ENCODE measurements at places on chromosomes 11 and 22.

DNA sequence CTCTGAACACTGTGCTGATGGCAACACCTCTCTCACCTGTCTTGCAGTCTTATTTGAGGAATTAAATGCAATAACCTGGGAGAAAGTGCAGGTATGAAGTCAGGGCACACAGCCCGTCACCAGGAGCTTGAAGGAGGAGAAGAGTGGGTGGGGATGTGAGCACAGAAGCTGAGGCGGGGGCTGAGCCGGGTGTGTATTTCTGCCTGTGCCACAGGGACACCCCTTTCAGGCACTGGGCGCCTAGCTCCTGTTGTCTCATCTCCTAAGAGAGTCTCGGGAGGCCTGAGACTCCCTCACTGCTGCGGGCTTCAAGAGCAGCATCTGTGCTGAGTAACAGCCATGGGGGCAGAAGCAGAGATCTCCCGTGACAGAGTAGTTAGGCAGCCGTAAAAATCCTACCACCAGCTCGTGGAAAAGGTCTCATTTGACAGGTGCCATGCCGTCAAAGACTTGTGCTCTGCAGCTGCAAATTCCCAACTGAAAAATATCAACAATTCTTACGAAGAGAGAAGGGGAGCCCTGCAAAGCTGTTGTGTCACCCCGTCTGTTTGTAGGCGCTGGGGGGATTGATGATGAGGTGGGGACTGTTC lies 26.8 kb downstream of the PARVB start:
- H3K36me3 ChIP-seq, result no peaks in the 10 kb centered on the region
- H3K4me3 ChIP-seq, result no peak overlapping the region
- no peak for DNase-seq
- H3K27ac ChIP-seq, result no peak overlapping the region
- 0 out of 2 replicates have a peak, but pooled peaks cover 2% of the 10 kb centered on the region for H3K4me1 ChIP-seq
- H3K27me3 ChIP-seq, result no peaks in the 10 kb centered on the region

- DNase-seq, result no peak
- H3K4me3 ChIP-seq, result no peak overlapping the region
- no peak overlapping the region for H3K27ac ChIP-seq
- no peaks in the 10 kb centered on the region for H3K4me1 ChIP-seq
- H3K27me3 ChIP-seq, result no peaks in the 10 kb centered on the region
- H3K36me3 ChIP-seq, result no peaks in the 10 kb centered on the region
These were observed 76.6 kb downstream of the ST3GAL4 start for GRCh38 chr11:126432065-126432461.

GRCh38 chr22:44201665-44202064 lies 20.9 kb downstream of the PARVG start:
- no peaks in the 10 kb centered on the region for H3K36me3 ChIP-seq
- H3K4me3 ChIP-seq, result no peak overlapping the region
- no peak overlapping the region for H3K27ac ChIP-seq
- H3K4me1 ChIP-seq, result no peaks in the 10 kb centered on the region
- no peak for DNase-seq

DNA sequence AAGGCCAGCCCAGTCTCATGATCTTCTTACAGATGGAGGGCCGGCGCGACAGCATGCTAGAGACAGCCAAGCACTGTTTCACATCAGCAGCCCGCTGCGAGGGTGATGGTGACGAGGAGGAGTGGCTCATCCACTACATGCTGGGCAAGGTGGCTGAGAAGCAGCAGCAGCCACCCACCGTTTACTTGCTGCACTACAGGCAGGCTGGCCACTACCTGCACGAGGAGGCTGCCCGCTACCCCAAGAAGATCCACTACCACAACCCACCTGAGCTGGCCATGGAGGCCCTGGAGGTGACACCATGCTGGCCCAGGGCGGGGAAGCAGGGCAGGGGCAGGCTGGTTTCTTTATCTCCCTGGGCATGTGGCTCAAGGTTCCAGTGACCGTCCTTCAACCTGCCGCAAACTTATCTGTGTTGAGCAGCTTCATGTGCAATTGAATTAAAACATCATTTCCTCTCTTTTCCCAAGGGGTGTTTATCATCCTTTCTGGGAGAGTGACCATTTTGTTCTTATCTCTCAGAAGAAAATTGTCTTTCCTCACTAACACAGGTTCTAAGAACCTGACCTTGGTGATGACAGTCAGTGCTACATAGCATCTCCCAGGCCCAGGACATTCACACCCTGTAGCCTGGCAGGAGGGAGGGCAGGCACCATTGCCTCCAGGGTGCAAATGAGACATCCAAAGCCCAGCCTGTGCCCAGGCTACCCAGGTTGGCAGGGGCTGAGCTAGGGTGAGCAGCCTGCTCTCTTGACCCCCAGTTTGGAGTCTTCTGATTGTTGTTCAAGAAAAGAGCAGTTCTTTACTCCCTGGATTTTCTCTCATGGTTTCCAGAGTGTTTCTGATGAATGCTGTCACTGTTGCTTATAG lies 80.7 kb downstream of the CABIN1 start:
- no peak for DNase-seq
- H3K27me3 ChIP-seq, result no peaks in the 10 kb centered on the region
- H3K4me1 ChIP-seq, result no peaks in the 10 kb centered on the region
- no peak overlapping the region for H3K4me3 ChIP-seq

GRCh38 chr11:87359401-87359800 lies 321.7 kb downstream of the TMEM135 start:
- DNase-seq, result no peak
- no peaks in the 10 kb centered on the region for H3K36me3 ChIP-seq
- no peak overlapping the region for H3K27ac ChIP-seq
- no peak overlapping the region for H3K4me3 ChIP-seq
- no peaks in the 10 kb centered on the region for H3K4me1 ChIP-seq
- no peaks in the 10 kb centered on the region for H3K27me3 ChIP-seq

Data from H9 (cell line).